Stimulated activated CD4-positive, alpha-beta T cell treated with anti-CD3 and anti-CD28 coated beads, Interleukin-2, amount 100 ng/mL, for 4 hours (primary cell): ENCODE measurements at places on chromosomes 3 and 15.
A peak's percentile ranks its signal among the peaks of the same experiment; 100 is the strongest.

DNA sequence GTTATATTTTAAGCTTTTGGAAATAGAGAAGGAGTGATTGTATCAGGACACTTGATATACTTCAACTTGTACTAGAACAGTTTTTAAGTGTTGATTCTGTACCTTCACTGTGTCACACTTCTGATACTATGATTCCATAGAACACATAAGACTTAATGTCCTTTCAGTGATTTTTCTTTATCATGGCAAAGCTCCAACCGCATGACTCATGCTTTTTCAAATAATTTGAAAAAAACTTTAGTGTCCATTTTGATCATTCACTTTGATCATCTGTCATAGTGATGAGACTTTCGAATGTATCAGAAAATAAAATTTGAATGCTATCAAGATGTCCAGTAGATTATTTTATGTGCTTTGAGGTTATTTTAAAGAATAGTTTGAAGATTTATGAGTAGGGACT is 32.0 kb downstream of the AP4E1 start:
- no peak for DNase-seq

GRCh38 chr3:65246561-65246960 is 558.8 kb upstream of the ADAMTS9 start:
- no peak for DNase-seq

DNA sequence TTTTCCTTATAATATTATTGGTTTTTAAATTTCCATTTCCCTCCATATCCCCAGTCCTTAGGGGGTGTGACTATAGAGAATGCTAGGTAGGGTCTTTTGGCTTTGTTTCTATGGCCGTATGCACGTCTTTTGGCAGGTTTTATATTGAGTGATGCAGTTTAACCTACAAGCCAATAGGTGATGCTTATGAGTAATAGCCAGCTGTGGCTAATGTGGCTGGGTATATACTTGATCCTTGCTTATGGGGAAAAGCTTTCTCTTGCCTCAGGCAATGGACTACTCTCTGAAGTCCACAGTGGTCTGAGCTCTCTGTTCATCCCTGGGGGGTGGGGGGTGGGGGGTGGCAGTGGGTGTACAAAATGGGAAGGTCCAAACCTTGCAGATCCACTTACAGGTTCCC is 223.9 kb downstream of the MFSD1 start:
- DNase-seq = no peak

GRCh38 chr3:101824702-101825101 is 24.6 kb upstream of the NFKBIZ start:
- DNase-seq = no peak

- no peak for DNase-seq
These were observed 2.5 kb upstream of the FANCD2 start for GRCh38 chr3:10023587-10024310.

GRCh38 chr3:39146611-39147591 is 6.5 kb downstream of the CSRNP1 start:
- peak; percentile 74 for DNase-seq

DNA sequence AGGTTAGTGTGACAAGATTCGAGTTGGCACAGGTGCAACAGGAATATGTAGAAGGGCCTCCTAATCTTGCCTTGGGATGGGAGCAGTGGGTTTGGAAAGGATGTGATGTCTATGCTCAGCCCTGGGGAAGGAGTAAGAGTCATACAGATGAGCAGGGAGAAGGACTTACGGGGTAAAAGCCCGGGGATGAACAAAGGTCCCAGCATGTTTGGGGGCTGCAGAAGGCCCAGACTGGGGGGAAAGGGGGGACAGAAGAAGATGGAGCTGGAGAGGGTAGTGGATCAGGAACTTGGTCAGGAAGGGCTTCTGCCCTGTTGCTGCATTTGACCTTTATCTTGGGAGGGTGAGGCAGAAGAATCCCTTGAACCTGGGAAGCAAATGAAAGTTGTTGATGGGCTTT is 240.1 kb upstream of the ST8SIA2 start:
- no peak for DNase-seq

DNA sequence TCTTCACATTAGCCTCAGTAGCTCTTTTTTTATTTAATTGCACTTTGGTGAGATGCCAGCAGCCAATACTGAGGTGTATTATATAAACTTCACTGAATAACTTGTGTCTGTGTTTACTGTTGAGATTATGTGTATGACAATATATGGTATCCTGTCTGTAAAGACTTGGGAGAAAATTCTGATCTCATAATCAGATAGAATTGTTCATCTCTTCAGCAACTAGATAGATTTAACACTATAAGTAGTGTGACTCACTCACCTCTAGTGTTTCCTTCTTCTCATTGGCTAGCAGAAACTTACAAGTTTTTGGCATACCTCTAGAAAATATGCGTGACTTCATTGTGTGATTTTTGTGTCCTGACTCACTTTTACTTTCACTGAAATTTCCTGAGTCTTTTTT is 67.6 kb upstream of the TGFBR2 start:
- no peak for DNase-seq

- DNase-seq = no peak
These were observed 539 bp upstream of the LAMB2 start for GRCh38 chr3:49133226-49133951.

- no peak for DNase-seq
These were observed 240.0 kb upstream of the GBE1 start for GRCh38 chr3:82001276-82001923.

DNA sequence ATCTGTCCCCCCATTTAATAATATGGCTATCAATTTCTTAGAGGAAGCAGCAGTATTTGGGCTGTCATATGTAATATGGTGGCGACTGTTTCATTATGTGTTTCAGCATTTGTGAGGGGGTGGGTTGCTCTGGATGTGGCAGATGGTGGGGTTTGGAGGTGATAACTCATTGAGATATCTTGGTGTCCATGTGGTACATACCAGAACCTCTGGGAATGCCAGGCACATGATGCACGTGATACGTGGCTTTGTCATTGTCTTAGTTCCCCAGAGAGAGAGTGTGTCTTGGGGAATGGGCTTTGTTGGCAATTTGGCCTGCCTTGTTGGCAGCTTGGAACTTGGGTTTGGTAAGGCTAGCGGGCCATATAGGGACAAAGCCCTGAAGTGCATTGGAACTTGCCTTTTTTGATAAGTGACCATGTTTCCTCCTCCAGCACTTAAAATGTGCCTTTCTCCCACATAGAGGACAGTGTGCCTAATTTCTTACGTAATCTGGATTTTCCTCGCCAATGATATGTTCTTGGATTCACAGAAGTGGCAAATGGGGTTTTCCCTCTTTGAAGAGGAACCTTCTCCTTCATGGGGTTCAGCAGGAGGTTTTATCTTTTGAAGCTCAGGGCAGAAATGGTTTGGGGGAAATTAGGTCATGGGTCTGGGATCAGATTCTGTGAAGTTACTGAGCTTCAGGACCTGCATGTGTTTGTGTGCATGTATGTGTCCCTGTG is 79.5 kb downstream of the DNASE1L3 start:
- no peak for DNase-seq

DNA sequence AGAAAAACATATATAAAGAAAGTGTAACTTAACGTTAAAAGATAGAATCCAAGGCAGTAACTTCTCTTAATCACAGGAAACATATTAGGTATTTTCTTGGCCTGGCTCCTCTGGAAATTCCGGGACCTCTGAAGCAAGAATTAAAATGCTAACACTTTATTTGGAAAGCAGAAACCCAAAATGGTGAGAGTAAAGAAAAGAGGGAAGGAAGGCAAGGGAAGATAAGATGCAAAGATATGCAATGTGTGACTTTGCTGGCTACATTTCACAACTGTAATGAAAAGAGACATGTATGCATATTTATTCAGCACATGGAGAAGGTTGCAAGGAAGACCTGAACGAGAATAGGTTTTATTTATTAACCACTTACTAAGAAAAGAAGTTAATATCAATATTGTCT is 372.5 kb downstream of the TBL1XR1 start:
- DNase-seq = no peak

GRCh38 chr15:86711476-86711875 is 631.8 kb downstream of the AGBL1 start:
- no peak for DNase-seq

DNA sequence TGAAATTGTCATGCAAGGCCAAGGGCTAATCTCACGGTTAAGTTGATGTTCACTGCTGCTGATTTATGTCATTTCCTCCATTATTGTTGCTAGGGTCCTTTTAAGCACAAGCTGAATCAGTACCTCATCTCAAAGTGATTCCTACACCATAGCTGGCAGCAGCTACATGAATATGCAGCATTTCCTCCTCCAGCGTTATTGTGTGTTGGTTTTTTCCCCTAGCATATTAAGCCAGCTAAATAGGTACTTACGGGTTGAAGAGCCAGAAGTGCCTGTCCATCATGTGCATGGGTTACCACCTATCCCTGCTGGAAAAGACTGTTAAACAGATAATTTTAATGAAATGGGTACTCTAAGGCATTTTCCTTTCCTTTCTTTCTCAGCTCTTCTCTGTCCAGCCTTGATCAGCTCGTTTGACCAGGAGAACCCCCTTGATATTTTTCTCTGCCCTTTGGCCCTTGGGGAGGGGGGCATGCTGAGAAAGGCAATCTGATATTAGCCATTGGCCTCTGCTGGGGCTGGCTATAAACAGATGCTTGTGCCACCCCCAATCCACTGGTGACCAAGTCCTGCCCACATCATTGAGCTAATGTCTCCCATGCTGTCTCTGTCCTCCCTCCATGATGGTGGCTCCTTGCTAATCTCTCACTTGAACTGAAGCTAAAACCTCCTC is 115.6 kb upstream of the PLXNA1 start:
- no peak for DNase-seq

- no peak for DNase-seq
These were observed 34.0 kb downstream of the PRKCD start for GRCh38 chr3:53195066-53195450.

DNA sequence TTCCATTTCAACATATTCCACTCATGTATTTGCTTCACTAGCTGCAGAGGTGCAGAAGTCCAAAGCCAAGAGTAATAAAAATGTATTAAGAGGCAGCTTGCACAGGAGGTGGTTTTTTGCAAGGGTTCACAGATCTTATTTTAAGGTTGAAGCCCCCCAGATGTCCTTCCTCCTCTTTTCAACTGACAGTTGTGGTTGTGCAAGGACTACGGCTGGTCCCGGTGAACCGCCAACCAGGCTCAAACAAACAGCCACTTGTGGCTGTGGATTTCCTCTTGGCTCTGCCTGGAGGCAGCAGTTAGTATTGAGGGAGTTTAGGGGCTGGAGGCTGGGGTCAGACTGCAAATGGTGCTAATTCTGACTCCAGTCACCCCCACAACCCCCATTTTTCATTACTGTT is 240.7 kb upstream of the TBC1D5 start:
- no peak for DNase-seq

- no peak for DNase-seq
These were observed 81.6 kb upstream of the LRRFIP2 start for GRCh38 chr3:37255990-37256308.

DNA sequence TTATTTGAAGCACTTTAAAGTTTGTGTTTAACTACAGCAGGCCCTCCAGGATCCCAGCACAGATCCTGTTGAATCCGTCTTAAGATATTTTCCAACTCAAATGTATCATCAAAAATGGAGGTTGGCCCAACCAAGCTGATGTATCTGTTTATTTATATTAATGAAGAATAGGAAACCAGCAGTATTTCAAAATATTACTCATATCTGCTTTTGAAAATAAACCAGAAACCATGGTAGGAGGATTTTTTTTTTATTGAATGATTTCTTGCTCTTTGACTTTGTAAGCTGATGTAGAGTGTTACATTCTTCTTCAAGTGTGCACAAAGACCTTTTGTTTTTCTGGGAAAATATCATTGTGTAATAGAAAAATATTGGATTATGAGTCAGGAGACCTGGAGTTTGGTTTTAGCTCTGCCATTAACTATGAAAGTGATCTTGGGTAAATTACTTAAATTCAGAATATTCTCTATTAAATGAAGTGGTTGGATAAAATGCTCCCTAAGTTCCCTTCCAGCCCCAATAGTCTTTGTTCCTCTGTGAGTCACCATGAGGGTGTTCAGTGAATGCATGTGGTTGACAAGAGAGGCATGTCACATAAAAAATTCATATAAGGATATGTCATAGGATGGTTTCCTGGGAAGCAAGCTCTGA is 221.3 kb upstream of the GAP43 start:
- no peak for DNase-seq

GRCh38 chr3:52525680-52526561 is 7.7 kb downstream of the NT5DC2 start:
- no peak for DNase-seq

DNA sequence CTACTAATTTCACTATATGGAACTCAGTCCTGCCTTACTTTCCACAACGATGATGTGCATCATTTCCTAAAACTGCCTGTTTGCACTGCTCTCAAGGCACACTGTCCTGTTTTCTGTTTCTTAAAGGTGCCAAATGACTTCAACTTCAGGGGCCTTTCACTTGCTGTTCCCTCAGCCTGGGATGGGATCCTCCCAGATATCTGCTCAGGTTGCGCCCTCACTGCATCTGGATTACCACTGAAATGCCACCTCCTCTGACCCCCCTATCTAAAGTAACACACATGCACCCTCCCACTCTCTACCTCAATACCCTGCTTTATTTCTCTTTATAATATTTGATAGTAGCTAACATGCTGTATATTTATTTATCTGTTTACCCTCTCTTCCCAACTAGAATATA is 123.8 kb upstream of the CMC1 start:
- no peak for DNase-seq

GRCh38 chr3:48505968-48506504 is 2.1 kb upstream of the SHISA5 start:
- no peak for DNase-seq

DNA sequence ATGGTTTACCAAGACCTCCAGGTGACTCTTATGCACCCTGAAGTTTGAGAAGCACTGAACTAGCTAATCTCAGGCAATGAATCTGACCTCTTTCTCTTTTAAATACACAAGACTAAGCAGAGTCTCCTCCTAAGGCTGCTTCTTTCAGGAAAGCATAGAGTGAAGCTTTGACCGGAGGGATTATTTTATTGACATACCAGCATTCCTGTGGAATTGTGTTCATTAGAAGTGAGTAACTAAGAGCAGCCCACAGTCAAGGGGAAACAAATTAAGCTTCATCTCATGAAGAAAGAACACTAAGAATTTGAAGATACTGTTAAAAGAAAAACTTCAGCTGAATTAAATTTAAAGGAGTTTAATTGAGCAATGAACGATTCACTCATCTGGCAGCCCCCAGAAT is 963.5 kb downstream of the NTRK3 start:
- DNase-seq = no peak

- DNase-seq = no peak
These were observed 58.9 kb downstream of the SFMBT1 start for GRCh38 chr3:52986938-52987337.

DNA sequence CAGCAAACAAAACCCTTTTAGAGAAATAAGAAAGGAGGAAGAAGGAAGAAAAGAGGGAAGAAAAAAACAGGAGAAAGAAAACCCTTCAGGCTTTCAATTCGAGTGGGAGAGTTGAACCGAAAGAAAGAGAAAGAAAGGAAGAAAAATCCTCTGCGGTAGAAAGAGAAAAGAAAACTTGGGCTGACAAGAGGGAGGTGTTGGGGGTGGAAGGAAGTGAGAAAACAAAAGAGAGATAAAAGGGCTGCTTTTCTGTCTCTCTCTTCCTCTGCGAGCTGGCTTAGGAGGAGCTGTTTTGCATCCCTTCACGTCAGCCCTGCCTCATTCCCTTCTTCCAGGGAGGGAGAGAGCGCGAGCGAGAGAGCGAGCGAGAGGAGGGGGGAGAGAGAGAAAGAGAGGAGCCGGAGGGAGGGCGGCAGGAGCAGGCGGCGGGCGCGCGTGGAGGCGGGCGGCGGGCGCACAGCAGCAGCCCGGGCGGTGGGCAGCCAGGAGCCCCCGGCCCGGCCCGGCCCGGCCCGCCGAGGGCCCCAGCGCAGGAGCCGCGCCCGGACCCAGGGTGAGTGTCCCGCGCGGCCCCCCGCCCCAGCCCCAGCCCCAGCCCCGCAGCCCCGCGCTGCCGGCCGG is at the start of gene ZNF710:
Gene ZNF710 (plus strand): TSS at position 263 of the 621 bp plus-strand sequence. CDS start 65,814 bp downstream, outside the sequence.
- peak; percentile 13 for DNase-seq

- no peak for DNase-seq
These were observed 175.8 kb downstream of the TLE3 start for GRCh38 chr15:69921626-69922619.
